CD4-positive, alpha-beta memory T cell (primary cell): ENCODE measurements at places on chromosomes 2 and 18. TPM values are rescaled to one million over a fixed set of nuclear protein-coding genes. Genes with fewer than 3 reads are reported as not detected.

DNA sequence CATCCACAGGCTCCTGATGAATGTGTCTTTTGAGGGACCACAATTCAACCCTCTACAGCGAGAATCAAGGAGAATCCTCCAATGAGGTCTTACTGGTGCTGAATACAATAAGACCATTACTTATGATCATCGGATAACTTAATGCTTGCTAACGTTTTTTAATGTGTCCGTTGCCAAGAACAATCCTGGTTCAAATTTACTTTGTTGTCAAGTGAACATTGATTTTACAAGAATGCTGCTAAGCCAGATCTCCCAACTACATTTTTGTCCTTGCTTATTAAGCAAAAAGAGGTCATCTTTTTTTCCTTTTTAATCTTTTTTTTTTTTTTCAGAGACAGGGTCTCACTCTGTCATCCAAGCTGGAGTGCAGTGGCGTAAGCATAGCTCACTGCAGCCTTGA lies 93.7 kb downstream of the THNSL2 start:
- DNase-seq: no peak
- H3K4me1 ChIP-seq: no peaks in the 10 kb centered on the region
- H3K36me3 ChIP-seq: no peaks in the 10 kb centered on the region
- H3K4me3 ChIP-seq: no peak overlapping the region

DNA sequence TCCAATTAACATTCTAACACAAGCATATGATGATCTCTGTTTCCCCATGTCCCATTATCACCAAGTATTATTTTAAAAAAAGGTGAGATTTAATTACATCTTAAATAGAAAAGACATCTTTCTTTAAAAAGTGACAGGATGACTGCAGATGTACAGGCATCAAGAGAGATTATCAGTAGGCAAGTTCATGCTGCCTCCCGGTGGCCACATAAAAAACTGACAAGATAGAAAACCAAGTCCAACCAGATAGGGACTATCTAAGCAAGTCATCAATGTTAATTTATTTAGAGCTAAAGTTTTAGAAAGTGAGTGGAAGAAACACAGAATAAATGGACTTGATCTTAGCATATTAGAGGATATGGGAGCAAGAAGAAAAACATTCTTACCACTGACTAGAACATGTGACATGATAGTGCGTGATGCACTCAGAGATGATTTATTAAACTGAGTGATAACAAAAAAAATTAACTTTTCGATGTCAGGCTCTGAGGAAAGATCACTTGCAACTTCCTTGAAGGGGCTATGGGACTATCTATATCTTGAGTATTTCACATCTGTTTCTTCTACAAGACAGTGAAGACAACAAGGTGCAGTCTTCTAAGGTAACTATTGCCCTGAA lies 5.4 kb upstream of the TDRD15 start:
- no peak overlapping the region for H3K4me3 ChIP-seq
- H3K27ac ChIP-seq: no peak overlapping the region
- H3K36me3 ChIP-seq: no peaks in the 10 kb centered on the region
- no peak for DNase-seq
- H3K27me3 ChIP-seq: no peaks in the 10 kb centered on the region
- no peaks in the 10 kb centered on the region for H3K4me1 ChIP-seq

DNA sequence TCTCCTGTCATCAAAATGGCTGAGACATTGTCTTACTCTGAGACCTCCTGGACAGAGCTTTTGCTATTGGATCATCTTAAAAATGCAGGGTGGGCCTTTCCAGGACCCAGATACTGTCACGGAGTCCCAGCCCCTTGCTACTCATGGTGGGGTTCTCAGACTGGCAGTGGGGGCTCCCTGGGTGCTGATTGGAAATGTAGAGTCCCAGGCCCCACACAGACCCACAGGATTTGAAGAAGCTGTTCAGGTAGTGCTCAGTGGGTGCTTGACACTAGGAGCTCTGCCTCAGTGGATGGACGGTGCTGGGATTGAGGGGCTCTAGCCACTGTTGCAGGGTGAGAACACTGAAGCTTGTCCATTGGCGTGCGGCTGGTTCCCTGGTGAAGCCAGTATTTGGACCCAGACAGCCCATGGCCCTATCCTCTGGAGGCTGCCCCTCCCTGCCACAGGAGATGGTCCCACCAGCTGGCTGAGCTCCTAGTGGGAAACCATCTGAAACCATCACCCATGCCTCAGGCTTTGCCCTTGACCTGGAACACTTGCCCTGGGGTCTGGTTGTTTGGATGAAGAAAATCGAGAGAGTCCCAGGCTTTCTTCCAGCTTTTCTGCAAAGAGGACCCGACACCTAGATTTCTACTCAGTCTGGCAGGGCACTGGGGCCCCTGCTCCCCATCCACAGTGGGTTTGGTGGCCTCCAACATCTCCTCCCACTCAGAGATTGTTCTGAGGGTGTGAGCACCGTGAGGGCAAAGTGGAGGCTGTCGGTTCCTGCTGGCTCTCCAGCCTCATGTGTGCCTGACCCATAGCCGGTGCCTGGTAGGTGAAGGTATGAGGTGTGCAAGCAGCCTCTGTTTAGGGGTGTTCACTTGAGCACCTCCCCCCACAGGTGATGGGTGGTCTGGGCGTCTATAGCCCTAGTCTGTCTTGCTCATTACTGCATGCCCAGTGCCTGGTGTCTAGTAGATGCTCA lies 30.1 kb downstream of the MROH2A start:
- no peaks in the 10 kb centered on the region for H3K4me1 ChIP-seq
- no peaks in the 10 kb centered on the region for H3K36me3 ChIP-seq
- H3K4me3 ChIP-seq: no peak overlapping the region

LYG2 gene
- total RNA-seq: not detected

TEKT4 gene
- total RNA-seq: not detected
